ENCODE measurements at places on chromosomes 6 and 20.
A peak's percentile ranks its signal among the peaks of the same experiment; 100 is the strongest.

- no peak for DNase-seq
These were observed 7.2 kb downstream of the NCOA7 start for GRCh38 chr6:125797886-125798444.

DNA sequence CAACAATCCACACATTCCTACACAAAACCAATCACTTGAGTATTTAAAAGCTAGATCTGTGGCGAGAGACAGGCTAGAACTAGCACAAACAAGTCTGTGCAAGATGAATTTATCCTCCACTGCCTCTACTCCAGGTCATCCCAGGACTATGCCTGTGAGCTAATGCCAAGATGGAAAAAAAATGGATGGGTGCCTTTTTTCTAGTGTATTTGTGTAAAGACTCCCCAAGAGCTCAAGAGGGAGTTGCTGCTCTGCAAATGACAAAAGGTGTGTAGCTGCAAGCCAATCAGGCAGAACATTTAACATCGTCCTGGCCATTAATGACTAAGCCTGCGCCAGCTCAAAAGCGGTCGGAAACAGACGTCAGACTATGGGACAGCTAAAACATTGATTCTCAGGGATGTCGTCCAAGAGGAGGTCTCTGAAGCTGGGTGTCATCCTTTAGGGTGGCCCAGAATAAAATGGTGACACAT lies 21.9 kb downstream of the ATXN1 start:
- DNase-seq = no peak

- peak; percentile 65 for DNase-seq
These were observed 15.8 kb upstream of the RBPJL start for GRCh38 chr20:45290677-45291355.

GRCh38 chr6:161038229-161039031 lies 46.9 kb downstream of the MAP3K4 start:
- DNase-seq = no peak

DNA sequence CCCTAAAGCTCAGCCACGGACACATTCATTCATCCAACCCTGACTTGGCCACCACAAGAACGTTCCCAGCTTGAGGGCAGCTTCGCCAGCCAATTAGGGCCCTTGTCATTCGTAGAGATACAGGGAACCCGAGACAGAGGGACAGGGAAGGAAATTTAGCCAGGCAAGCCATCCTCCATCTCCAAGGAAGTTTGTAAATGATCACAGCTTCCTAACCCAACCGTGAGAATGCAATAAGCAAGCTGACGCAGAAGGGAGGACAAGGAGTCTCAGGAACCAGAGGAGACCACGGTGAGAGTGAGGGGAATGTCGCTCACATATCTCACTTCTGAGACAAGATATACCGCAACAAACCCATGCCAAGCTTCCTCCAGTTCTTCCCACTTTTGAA lies 1.4 kb downstream of the TRAM2 start:
- DNase-seq = no peak

DNA sequence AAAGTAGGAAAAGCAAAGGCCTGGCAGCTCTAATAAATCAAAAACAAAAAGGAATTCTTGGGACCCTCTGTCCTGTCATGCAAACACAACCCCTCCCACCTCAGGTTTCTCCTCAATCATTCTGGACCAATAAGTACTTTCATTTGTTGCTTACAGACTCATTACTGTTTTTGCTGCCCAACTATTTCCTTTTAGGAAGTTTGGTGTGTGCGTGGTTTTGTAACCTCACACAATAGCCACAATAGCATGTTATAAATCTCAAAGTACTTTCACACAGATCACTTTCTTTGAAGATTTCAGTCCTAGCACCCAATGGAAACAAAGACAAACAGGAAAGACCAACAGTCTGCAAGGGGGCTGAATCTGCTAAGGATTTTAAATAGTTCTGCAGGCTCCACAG lies 4.5 kb downstream of the MRPL14 start:
- no peak for DNase-seq

- DNase-seq = no peak
These were observed 158.7 kb upstream of the PRND start for GRCh38 chr20:4563031-4563430.

GRCh38 chr6:154537511-154538325 lies 27.2 kb upstream of the CNKSR3 start:
- peak; percentile 20 for DNase-seq

DNA sequence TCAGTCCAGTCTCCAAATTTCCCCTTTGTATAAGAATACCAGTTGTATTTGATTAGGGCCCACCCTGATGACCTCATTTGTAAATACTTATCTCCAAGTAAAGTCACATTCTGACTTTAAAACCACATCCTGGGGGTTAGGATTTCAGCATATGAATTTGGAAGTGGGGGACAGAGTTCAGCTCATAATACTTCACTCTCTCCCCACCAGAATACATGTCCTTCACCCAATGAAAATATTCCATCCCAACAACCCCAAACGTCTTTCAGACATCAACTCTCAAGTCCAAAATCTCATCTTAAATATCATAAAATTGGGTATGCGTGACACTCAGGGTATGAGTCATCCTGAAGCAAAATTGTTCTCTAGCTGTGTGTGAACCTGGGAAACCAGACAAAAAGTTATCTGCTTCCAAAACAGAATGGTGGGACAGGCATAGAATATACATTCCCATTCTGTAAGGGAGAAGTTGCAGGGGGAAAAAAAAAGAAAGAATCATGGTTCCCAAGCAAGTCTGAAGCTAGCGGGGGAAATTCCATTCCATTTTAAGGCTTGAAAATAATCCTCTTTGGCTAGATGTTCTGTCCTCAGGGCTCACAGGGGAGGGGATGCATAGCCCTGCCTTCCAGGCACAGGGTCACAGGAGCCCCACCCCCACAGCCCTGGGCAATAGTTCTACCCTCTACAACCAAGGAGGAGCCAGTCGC lies 113.9 kb downstream of the ADAT2 start:
- DNase-seq = no peak

DNA sequence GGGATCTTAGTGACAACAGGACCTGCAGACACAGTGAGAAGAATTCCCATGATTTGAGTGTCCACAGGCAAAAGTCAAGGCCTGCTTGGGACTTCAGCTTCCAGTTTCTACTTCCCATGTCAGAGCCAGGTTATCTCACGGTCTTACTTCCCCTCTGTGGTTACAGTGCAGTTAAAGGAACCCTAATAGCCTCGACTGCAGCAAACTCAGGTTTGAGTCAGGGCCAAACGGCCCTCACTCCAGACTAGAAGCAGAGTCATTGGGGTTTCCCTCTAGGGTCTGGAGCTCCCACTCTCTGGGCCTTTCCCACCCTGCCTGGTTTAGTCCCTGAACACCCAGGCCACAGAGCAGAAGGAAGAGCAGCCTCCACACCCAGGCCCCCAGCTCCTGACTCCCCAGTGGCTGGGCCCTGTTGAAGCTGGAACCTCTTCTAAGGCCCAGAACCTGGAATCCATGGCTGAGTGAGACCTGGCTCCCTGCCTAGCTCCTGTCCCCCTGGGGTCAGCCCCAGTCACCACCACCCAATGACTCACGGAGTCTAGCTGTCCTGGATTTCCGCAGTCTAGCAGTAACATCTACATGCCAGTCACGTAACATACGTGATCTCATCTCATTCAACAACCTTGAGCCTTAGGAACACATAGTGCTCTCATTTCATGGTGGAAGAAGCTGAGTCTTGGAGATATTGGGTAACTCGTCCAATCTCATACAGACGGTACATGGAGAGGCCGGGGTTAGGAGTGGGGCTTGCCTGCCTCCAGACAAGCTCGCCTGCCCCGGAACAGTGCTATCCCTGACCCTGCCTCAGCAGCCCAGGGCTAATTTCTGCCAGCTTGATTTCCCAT lies 9.2 kb upstream of the GHRH start:
- no peak for DNase-seq

DNA sequence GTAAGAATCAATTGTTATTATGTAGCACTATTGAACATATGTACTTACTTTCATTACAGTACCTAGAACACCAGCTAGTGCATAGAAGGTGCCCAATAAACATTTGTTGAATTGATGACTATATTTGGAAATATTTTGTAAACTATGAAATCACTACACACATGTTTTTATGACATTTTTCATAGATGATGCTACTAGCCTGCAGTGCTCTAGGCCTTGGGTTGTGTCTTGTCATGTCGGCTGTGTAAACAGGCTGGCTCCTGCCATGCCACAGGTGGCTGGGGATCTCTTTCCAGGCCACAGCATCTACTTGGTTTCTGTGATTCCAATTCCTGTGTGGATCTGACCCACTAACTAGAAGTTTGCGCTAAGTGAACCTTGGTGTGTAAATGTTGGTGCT lies 43.3 kb upstream of the EDN1 start:
- no peak for DNase-seq

DNA sequence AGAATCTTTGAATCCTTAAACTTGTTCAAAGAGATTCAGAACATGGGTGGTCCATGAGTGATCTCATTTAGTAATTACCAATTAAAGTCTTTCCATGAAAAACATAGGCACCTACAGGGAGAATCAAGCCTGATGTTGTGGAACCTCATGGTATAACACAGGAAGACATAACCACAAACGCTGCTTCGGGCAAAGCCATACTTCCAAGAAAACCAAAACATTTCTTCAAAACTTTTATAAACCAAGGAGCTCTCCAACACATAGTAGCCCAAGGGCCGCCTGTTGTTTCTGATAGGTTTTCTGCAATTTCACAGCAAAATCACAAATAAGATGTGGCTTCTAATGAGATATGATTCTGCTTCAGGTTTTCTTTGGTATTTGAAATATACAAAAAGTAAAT lies 2.5 kb downstream of the CHD6 start:
- DNase-seq = no peak

- DNase-seq = no peak
These were observed 9.1 kb upstream of the ZNFX1 start for GRCh38 chr20:49286689-49287551.
